ENCODE measurements at places on chromosomes 2 and 18.
A peak's percentile ranks its signal among the peaks of the same experiment; 100 is the strongest.

DNA sequence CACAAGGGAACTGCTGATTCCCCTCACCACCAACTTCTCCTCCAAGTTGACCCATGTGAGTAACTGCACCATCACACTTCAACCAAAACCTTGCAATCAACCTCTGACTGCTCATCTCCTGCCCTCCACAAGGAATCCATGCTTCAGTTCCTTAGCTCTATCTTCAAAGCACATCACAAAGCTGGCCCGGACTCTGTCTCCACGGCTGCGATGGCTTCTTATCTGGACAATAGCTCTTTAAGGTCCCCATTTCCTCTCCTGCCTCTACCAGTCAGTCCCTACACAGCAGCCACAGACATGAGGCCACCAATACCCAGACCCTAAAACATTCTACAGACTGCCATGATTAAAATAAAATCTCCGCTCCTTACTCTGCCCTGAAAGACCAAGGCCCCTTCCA, 25.7 kb downstream of the MBOAT2 start:
- DNase-seq = no peak

GRCh38 chr2:37558623-37559022, 112.8 kb downstream of the CDC42EP3 start:
- DNase-seq = peak; percentile 82

- peak; percentile 86 for DNase-seq
Observed at GRCh38 chr2:16717477-16717876, 51.8 kb upstream of the CYRIA start.

DNA sequence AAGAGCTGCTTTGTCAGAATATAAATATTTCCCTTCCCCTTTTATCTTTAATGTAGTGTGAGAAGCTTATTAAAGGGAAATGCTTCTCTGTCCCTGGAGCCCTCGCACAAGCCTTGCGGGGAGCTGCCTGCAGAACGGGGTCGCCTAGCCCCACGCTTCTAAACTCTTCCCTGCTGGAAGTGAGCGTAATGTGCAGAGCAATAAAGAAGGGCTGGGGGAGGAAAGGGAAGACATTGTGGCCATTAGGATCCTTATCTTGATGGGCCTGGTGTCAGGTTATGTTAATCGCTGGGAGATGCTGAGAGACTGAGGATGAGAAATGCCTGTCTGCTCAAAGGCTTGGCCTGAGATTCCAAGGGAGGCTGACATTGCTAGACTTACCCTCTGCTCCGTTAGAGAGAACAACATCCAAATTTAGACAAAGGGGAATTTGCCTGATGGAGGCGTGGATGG, 18.9 kb upstream of the FZD7 start:
- DNase-seq = no peak

GRCh38 chr2:140696449-140696848, 1434.4 kb downstream of the LRP1B start:
- DNase-seq = no peak

DNA sequence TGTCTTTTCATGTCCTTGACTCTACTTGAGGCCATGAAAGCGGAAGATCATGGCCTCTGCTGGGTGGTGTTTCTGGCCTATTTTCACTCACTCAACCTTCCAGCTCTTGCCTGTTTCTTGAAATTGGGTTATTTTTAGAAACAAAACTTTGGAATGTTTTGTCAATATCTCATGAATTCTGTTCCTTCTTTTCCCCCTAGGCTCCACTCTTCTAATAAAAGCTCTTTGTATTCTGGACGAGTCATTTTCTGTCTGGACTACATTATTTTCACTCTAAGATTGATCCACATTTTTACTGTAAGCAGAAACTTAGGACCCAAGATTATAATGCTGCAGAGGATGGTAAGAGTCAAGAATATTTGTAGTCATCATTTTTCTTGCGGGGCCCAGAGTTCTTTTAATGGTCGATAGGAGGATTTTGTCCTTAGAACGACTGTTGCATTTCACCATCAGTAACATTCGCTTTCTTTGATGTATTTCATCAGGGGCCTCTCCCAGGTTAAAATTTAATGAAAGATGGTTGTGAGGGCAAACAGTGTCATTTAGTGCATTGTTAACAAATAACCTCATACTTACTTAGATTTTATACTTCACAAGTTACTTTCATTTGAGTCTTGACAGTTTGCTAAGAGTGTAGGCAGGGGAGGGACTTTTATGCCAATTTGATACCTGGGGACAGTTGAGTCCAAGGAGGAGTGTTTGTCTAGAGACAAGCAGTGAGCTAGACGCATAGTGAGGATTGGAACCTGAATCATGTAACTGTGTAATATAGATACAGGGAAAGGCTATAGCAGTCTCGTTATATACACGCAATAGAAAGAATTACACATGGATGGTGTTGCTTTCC, 64.6 kb downstream of the TRPM8 start:
- no peak for DNase-seq

DNA sequence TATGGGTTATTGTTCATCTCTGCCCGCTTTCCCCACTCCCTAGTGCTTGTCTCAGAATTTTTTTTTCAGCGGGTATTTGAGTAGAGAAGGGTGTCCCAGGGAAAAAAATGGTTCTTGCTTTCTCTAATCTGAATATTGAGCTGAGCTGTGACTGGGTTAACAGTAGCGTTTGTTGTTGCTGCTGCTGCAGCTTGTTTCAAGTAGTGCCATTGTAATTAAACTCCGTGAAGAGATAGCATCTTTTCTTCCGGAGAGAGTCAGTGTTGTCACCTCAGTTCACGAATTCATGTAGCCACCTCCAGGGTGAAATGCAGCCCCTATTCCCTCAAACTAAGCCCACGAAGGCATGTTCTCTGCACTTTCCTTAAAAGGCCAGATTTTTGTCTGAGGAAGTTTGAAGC, 1.5 kb upstream of the AAK1 start:
- no peak for DNase-seq

GRCh38 chr2:59658906-59659635, 894.4 kb downstream of the BCL11A start:
- DNase-seq = no peak

- DNase-seq = no peak
Observed at GRCh38 chr2:15119722-15120175, 441.4 kb downstream of the NBAS start.

GRCh38 chr2:204032301-204032700, 95.7 kb downstream of the ICOS start:
- no peak for DNase-seq

DNA sequence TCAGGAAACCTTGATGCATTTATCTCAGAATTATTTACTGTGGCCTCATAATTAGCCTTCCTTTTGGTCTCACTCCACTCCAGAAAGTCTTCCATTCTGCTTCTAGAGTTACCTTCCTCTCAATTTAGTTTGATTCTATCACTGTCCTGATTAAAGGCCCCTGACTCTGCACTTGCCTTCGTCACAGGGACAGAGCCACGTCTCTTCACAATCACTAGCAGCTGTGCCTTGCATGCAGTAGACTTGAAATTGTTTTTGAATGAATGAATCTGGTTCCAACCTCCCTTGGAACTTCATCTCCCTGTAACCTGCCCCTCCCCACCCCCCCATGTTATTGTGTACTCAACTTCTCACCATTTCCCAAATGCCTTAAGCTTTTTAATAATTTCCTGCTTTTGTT, 52.4 kb downstream of the OSBPL6 start:
- no peak for DNase-seq

GRCh38 chr2:144935736-144936135, 415.8 kb upstream of the ZEB2 start:
- peak; percentile 22 for DNase-seq

GRCh38 chr18:58552896-58553295, 76.0 kb downstream of the ALPK2 start:
- no peak for DNase-seq

DNA sequence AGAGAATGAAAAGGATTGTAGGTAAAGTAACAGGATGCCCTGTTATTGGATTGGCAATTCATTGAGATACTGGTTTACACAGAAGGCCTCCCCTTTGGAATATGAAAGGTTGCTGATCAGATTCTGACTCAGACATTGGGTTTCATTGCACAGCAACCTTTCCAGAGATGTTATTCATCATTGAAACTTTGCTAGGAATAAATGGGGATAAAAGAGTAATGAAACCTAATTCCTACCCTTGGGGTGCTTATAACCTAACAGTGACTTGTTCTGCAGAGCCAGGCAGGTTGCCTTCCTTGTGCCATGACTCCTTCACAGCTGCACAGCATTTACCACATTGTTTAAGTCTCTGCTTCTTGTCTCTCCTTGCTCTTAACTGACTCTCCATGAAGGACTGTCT, 5.0 kb downstream of the NAB1 start:
- DNase-seq = no peak

DNA sequence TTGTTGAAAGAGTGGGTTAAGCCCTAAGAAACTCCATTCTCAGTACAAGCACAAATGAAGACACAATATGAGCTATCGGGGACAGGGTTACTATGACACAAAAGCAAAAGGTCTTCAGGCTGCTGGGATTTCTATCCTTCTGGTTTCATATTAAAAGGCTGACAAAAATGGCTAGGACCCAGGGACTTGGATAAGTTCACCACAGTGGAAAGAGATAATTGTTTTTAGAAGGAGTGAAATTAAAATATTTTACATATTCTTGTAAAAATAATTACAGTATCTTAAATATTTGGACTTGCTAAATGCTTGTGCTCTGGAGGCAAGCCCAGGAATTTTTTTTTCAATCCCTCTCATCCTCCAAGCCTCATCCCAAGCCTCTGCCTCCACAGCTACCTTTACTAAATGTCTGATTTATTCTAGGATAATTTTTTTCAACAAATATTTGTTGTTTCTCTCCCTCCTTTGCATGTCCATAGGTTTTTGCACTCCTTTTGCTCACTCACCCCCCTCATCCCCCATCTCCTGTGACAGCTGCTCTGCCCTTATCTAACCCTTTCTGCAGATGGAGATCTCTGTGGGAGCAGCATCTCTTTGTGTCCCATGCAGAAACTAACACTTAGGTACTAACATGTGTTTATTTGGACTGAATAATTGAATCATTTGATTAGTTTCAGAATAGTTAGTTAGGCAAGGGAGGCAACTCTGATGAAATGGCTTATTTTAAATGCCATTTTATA, 47.8 kb upstream of the NABP1 start:
- DNase-seq = no peak

- no peak for DNase-seq
Observed at GRCh38 chr18:32848826-32849225, 76.0 kb upstream of the KLHL14 start.

- peak; percentile 24 for DNase-seq
Observed at GRCh38 chr2:85018049-85018447, 47.1 kb downstream of the KCMF1 start.

GRCh38 chr2:73830871-73831401, 2.2 kb downstream of the STAMBP start:
- peak; percentile 23 for DNase-seq

- no peak for DNase-seq
Observed at GRCh38 chr18:48162956-48163737, 232.7 kb upstream of the SMAD2 start.

DNA sequence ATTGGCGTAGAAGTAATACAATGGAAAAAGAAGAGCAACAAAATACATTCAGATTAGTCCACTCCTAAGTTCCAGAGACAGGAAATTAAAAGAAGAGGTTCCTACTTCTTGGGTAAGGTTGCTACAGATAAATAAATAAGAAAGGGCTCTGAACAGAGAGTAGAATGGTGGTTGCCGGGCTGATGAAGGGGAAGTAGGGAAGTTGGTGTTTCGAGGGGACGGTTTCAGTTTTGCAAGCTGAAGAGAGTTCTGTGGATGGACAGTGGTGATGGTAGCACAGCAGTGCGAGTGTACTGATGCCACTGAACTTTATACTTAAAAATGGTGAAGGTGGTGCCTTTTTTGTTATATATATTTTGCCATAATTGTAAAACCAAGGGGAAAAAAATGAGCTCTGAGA, 48.2 kb downstream of the CABYR start:
- DNase-seq = peak; percentile 46

- no peak for DNase-seq
Observed at GRCh38 chr2:23446916-23447315, 61.9 kb downstream of the KLHL29 start.

DNA sequence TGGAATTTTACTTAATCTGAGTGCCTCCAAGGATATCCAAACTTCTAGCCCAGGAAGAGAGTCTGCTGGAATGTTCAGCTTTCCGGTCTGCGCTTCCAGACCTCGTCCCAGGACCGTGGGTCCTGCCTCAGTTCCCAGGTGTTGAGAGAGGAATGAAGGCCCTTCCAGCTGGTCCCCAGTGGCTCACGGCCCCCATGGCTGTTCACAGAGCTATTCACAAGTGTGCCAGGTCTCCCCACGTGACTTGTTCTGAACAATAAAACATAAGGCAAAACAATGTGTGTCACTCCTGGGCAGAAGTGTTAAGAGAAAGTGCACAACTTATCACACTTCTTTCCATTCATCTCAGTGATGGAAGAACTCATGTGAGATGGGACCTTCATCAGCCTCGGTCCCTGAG, 20.1 kb upstream of the TEX51 start:
- DNase-seq = no peak

GRCh38 chr2:154381931-154382794, 316.3 kb upstream of the KCNJ3 start:
- no peak for DNase-seq

GRCh38 chr2:8684540-8684877, 2.7 kb downstream of the ID2 start:
- DNase-seq = peak; percentile 73

DNA sequence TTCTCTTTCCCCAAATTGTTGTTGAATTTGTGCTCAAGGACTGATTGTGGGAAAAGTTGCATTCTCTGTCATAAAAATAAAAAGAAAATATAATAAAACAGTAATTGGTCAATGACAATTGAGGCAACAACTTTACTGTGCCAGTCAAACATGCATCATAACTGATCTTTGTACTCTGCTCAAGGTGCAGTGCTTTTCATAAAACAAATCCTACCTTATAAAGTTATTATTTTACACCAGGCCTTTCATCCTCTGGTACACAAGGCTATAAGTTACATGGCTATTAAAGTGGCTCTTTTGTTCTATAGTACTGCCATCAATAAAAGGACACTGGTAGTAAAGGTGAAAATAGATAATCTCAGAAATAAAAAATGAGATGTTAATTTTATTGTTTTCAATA, 761.9 kb downstream of the SATB2 start:
- DNase-seq = no peak

DNA sequence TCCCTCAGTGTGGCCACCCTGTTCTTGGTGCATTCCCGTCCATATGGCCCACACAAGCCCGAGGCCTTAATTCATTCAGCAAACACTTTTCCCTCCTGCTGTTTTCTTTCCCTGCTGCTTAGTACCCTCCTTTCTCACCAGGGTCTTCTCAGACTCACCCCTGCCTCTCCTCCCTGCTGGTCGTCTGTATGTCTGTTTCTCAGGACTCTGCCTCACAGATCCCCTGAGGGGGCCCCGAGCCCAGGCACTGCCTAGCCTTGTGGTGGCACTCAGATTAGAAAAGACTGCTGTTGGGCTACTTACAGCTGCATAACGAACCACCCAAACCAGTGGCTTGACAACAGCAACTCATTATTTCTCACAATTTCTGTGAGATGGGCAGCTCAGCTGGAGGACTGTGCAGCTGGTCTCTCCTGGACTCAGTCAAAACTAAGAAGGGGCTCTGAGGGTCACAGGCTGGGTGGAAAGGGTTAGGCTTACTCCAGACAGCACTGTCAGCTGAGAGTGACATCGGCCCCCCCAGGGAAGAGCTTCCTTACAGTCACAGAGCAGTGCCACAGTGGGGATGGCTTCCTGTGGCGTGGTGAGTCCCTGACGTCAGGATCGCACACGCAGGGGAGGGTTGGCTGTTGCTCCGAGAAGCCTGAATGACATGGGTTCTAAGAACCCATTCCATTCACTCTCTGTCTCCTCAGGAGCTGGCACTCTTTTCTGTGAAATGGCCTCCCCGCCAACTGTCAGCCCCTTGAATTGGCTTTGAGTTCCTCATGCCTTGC, 139.0 kb downstream of the UXS1 start:
- DNase-seq = no peak

Data from suppressor macrophage (primary cell).